ENCODE measurements at places on chromosomes 7 and 10. TPM values are rescaled to one million over a fixed set of nuclear protein-coding genes. Genes with fewer than 3 reads are reported as not detected.

The EBF3 gene
- total RNA-seq: 3.1 TPM

The TMEM130 gene
- total RNA-seq: 0.23 TPM

The TDRD1 gene
- not detected for total RNA-seq

The TMEM213 gene
- total RNA-seq: not detected

The LSM8 gene
- total RNA-seq: 38.8 TPM

The CXCL12 gene
- total RNA-seq: 16.5 TPM

The ZNF117 gene
- total RNA-seq: 0.94 TPM

The OPALIN gene
- not detected for total RNA-seq

The PSMA2 gene
- total RNA-seq: 287 TPM

The GIMAP1 gene
- total RNA-seq: not detected

The JCAD gene
- total RNA-seq: 5.8 TPM

The SEC31B gene
- total RNA-seq: 1.2 TPM

The MRLN gene
- total RNA-seq: not detected

The EEPD1 gene
- 0.35 TPM for total RNA-seq

The MBL2 gene
- not detected for total RNA-seq

The MEST gene
- not detected for total RNA-seq

All from MG63 (cell line).